ENCODE measurements at places on chromosomes 13 and 19. TPM values are rescaled to one million over a fixed set of nuclear protein-coding genes. Genes with fewer than 3 reads are reported as not detected.

The ZNF700 gene
- polyA plus RNA-seq: 5.6 TPM

The IRF2BP1 gene
- polyA plus RNA-seq: 15.8 TPM

The FGF21 gene
- not detected for polyA plus RNA-seq

The ATP4A gene
- 5.1 TPM for polyA plus RNA-seq

The SLC6A16 gene
- polyA plus RNA-seq: 1.1 TPM

All from hepatocyte (in vitro differentiated cells).